GM12865 (cell line): ENCODE measurements at places on chromosomes 5 and 9.

- DNase-seq = no peak
These were observed 65.8 kb downstream of the SHB start for GRCh38 chr9:38003230-38003629.

DNA sequence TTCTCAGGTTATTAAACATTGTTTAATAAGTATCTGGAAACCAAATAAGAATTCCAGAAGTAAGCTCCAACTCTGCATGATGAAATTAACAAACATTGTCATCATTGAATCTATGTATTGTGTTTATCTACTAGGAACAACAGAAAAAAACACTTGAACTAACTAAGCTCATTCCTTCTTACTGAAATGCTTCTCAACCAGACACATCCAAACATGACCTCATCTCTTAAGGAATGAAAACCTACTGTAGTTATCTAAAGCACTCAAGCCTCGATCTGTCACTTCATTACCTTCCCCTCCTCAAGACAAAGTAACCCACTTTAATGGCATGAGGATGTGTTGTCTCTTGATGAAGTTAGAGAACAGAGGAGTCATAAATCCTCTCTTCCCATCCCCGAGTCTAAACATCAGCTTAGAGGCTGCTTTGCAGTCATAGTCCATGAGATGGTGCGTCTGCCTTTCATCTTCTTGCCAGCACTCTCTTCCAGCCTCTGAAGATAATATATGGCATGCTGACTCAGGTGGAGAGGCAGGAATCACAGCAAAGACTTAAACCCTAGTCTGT lies 86.5 kb downstream of the CEMIP2 start:
- no peak for DNase-seq

- no peak for DNase-seq
These were observed 336.0 kb downstream of the PDE4D start for GRCh38 chr5:59557572-59557971.

GRCh38 chr5:74112372-74113195 lies 486.6 kb downstream of the ARHGEF28 start:
- DNase-seq = no peak

- no peak for DNase-seq
These were observed 53.9 kb downstream of the AHRR start for GRCh38 chr5:375336-375920.

DNA sequence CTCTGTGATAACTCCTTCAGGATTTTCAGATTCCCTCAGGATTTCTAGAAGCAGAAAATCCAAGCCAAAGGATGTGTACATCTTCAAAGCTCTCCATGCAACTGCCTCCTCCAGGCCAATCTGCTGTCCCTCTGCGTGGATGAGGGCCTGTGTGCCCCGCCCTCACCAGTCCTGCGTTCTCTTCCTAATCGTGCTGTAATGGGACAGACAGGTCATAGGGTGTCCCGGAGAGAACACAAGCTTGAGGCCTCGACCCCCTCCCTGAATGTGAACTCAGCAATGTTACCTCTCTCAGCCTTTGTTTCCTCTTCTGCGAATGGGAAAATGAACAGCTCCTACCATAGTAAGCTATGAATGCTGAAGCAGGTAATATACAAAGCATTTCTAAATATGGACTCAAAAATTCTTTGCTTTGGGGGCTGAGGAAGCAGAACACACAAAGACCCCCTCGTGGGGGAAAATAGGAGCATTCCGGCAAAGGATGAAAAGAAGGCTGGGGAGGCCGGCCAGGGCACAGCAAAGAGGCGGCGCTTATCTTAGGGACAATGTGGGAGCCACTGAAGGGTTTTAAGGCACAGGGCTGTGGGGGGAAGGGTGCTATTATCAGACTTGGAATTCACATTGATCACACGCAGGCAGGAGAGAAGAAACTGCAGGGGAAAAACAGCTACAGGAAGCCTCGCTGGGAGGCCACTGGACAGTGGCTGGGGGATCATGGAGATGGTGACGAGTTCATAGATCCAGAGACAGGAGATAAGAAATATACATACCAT lies 57.2 kb upstream of the FBXW11 start:
- DNase-seq = no peak

GRCh38 chr9:129698254-129698757 lies 32.9 kb downstream of the PRRX2 start:
- no peak for DNase-seq

DNA sequence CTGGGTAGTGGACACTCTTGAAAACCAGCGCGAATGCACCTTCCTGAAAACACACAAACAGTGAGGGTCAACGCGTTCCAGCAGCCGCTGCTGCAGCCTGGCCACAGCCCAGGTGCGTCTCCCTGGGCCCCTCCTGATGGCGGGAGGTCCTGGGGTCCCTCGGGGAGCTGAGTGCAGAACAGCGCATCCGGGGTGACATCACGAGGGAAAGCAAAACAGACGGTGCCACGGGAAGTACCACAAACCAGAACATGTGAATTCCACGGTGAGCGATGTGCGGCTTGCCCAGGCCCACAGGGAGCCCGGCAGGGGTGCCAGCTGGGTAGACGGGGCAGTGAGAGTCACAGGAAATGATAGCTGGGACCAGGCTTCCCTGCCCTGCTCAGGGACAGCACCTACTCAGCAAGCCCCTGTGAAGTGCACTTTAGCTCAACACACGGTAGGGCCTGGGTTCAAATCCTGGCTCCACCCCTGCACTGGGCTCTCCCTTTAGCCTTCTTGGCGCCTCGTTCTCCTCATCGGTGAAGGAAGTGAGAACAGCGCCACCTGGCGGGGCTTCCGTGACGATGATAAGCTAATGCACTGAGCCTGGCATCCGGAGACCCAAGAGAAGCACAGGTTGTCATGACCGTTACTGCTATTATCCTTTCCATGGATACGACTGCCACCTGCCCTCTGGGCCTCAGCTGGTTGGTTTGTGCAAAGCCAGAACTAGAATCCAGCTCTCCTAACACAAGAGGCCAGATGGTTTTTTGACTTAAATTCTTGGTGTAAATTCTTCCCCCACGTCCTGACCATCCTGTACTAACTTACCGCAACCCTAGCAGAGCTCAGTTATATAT lies 24.6 kb downstream of the GFPT2 start:
- DNase-seq = peak; percentile 82

DNA sequence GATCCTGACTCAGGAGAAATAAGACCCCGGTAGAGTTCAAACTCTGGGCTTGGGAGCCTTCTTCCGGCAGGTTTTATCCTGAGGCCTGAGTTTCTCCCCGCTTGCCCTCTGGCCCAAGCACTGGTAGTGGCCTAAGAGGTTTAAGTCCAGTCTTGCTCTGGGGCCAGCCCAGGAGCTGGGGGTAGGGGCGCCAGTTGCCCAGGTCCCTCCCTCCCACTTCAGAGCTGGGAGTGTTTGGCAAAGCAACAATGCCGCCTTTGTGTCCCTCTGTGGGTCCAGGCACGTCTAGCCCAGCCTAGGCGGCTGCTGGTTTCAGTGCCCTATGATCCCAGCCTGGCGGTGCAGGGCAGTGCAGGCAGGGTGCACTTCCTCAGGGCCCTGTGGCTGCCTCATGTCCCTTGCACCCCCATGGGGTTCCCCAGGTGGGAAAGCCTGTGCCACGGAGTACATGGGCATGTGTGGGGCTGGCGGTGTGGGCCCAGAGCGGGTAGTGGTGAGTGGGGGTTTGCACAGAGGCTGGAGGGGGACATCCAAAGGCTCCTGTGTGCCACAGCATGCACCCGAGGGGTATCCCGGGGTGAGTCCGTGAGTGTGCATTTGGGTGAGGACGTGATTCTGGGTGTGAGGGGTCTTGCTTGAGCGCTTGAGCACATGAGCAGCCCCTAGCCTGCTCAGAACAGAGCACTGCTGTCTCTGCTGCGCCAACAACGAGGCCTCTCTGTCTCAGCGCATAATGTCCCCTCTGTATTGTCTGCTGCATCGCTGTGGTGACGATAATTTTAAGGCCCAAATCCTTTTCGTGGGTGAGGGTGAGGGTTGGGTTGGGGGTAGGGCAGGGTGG lies 61.7 kb upstream of the PSD2 start:
- DNase-seq = no peak
